ENCODE measurements at places on chromosomes 16 and 17.

DNA sequence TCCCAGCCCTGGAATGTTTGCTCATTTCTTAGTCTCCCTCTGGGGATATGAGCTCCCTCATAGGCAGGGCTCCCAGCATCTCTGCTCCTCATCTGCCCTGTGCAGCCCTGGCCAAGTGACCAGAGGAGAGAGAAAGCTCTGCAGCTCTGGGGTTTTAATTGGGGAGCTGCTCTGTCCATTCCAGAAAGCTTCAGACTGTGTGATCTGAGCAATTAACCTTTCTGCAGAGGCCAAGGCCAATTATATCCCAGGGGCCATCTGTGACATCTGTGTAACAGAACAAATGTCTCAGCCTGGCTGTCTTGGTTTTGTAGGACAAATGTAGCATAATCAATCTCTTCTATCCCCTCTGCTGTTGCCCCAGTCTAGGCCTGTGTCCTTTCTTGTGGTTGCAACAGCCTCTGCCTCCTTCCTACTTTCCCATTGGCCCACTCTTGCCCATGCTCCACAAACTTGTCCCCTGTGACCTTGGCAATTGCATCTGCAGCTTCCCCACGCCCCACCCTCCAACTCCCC is 156.0 kb downstream of the GSG1L start:
- DNase-seq, result no peak

- no peak for DNase-seq
Observed at GRCh38 chr17:8359769-8360168, 16.7 kb downstream of the KRABD2 start.

DNA sequence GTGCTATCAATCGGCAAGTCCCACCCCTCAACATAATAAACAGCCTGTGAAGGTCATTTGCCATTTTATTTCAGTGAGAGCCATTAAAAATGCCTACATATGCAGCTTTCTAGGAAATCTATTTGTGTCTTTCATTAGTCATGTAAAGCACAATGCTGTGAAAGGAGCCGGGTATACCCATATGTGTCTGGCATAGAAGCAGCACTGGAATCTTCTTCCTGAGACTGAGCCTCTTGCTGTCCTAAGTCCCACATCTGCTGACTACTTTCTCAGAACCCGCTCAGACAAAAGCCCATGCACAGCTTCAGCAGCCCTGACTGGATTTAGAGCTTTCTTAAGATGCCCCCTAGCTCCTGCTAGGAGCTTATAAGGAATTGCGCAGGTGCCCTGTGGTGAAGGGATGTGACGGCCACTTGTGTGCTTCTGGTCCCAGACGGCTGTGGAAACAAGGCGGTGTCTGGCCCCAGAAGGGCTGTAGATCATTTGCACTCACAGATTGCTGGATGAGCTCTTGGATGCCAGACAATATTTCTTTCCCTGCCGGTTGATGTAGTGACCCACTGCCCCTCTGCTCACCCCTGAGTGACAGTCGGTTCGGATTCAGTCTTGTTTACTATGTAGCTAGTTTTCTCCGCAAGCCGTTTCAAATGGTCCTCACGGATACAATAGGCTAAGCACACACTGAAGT is 172.2 kb downstream of the ANKFN1 start:
- no peak for DNase-seq

DNA sequence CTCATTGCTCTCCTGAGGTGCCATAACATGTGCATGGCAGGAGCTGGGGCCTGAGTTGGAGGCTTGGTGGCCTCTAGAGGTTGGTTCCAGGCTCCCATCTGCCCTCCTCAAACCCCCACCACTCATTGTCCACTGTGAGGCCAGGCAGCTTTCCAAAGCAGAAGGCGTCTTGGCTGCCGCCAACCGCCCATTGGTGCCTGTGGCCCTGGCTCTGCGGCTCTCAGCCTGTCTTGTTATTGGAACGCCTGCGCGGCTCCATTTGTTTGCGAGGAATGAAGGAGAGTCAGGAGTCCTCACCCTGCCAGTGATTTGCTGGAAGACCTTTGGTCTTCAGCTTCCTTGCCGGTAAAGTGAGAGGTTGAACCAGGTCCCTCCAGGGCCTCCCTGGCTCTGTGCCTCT is 43.6 kb downstream of the OR1D5 start:
- DNase-seq, result no peak

DNA sequence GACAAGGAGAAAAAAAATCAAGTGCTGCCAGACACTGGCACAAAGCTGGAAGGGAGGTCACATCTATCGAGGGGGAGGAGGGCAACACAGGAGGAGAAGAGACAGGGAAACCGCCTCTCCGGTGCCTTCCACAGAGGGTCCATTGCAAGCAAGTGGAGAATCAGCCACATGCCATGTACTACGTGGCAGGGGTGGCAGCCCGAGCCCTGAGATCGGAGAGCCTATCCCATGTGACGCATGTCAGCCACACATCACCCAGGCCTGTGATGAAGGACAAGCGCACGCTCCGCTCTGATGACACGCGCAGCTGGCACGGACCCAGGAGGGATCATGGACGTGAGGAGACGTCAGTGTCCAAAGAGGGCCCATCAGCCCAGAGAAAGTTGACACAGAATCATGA is 30.1 kb downstream of the ADCY9 start:
- no peak for DNase-seq

DNA sequence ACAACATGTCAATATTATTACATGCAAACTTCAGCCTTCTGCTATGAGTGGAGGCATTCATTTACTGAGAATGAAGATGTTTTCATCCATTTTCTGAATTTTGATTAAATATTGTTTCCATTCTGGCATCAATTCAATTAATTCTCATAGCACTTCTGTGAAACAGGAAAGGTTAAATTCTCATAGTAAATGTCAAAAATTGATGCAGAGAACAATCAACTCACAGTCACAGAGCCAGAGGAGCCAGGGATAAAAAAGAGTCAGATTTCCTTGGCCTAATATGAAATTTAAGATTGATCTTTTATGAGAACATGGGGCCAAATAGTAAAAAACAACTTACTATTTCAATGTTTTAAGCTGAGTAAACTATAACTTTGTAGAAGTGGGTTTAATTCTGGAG is 183.8 kb upstream of the AXIN2 start:
- no peak for DNase-seq

DNA sequence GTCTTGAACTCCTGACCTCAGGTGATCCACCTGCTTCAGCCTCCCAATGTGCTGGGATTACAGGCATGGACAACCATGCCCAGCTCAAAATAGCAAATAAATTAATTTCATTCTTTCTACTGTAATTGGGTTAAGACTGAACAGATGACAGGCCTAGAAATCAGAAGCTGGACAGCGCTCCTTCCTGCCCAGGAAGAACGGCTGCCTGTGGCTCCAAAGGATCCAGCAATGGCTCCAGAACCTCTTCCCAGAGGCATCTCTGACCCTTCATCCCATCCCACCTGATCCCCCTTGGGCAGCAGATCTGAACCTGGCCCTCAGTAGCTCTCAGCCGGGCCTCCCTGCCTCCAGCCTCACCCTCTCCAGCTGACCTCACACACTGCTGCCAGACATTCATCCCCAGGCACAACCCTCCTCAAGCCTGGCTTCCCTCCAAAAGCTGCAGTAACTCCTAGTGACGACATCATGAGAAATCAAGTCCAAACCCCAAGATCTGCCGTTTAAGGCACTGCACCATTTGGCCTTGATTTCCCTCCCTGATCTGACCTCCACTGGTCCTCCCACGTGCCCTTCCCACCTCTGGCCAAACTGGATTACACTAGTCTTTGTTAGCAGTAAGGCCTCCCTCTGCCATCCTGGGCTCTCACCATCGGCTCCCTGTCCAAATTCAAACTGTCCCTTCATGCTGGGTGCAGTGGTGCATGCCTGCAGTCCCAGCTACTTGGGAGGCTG is 3.1 kb upstream of the MIF4GD start:
- DNase-seq, result no peak

- DNase-seq, result no peak
Observed at GRCh38 chr16:7585705-7586104, 253.1 kb downstream of the RBFOX1 start.

GRCh38 chr17:74481621-74482020 is 15.2 kb downstream of the CD300A start:
- DNase-seq, result no peak

DNA sequence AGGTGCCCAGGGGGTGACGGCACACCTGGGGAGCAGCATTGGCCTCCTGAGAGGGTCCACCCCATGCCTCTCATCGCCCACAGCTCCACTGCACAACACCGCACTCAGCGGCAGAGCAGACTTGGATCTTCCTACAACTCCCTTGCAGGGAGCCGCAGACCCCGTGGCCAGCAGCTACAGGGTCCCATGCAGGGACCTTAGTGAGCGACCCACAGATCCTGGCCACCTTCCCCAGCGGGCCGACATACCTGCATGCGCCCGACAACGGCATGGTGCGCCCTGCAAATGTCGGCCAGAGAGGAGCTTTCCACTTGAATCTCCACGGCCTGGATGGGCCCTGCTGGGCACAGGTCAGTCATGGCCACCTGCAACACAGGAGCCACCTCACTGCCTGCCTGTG is 8.4 kb downstream of the FAAP100 start:
- no peak for DNase-seq

DNA sequence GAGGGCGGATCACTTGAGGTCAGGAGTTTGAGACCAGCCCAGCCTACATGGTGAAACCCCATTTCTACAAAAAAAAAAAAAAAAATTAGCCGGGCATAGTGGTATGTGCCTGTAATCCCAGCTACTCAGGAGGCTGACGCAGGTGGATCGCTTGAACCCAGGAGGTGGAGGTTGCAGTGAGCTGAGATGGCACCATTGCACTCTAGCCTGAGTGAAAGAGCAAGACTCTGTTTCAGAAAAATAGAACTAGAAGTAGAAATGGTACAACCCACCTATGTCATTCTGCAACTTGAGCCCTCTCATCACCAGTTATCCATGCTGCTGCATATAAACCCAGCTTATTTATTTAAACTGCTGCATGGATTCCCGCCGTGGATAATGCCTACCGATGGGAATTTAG is 1.6 kb downstream of the SCNN1B start:
- DNase-seq, result no peak

- no peak for DNase-seq
Observed at GRCh38 chr17:3032258-3033247, 30.9 kb downstream of the OR1D5 start.

All from NCI-H526 treated with DMSO at 0.1 percent for 48 hours (cell line).